ENCODE measurements at places on chromosomes 13 and 19. TPM values are rescaled to one million over a fixed set of nuclear protein-coding genes. Genes with fewer than 3 reads are reported as not detected.

GRCh38 chr19:55258476-55258827 lies 365 bp downstream of the PPP6R1 start:
- DNase-seq, result no peak

DNA sequence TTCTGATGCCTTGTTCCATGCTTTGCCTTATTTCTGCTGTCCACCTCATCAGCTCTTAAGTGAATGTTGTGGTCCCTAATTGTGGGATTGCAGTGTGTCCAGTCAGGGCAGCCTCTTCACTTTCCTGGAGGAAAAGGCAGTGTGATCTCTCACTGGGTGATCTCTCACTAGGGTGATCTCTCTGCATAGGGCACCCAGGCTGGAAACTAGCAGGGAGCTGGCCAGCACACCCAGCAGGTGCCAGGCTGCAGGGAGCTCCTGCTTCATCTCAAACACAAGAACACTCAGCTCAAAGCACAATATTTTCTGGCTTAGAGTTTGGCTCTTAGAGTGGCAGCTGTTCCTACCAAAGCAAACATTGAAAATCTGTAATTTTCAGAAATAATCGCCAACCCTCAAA lies 36.5 kb upstream of the TSHZ3 start:
- DNase-seq, result no peak

- peak; percentile 86 for DNase-seq
Observed at GRCh38 chr19:34960103-34960805, 3.8 kb downstream of the ZNF792 start.

The ZNF66 gene
- 2.0 TPM for total RNA-seq

The PDCD2L gene
- 12.2 TPM for total RNA-seq

The CGB3 gene
- total RNA-seq, result not detected

The SOHLH2 gene
- 0.28 TPM for total RNA-seq

Measured in IMR-90 (cell line).